Muscle of arm (tissue), 14 donors: ENCODE measurements at places on chromosomes 16 and 17.

DNA sequence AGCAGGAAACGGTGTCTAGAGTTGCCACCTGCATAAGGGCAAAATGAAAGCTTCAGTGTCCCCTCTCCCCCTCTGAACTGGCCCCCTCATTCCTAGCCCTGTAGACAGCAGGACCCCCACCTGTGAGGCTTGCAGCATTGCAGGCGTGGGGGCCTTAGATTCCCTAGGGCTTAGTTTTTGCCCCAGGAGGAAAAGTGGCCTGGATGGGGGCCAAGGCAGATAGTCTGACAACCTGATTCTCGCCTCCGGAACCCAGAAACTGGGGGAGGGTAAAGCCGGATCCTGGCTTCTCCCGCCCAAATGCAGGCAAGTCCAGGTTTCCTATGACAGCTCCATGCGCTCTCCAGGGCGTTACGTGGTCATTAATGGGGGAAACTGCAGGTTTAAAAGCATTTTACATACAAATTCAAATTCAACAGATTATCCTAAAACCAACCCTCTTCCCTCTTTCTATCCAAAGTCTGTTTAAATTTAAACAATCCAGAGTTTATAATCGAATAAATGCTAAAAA lies 678 bp upstream of the HOXB6 start:
- no peak for DNase-seq

DNA sequence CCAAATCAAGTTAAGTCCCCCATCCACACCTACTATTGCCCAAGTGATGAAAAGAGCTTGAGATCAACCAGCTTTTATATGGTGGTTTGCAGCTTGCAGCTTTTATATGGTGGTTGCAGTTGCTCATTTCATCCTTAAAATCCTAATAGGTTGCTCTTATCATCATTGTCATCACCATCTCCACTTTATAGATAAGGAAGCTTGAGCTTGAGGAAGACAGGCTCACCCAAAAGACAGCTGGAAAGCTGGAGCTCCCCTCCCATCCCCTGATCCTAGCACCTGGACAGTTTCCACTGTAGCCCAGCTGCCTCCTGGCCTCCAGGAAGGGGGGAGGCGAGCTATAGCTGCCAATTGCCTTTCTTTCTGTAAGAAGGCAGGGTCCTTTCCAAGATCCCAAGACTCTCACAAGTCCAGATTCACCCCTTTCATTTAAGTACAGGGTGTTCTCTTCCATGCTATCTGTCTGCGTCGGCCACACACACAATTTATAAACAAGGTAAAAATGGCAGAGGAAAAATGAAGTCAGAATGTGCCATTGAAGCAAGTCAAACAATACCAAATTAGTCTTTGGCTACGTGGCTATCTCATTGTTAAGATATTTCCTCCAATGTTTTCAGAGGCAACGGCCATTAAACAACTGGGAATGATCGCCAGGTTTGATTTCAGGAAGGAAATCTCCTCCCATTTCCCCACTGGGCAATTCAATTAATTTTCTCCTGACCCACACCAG lies 63.3 kb downstream of the PECAM1 start:
- DNase-seq: peak; percentile 42

GRCh38 chr16:30499284-30499683 lies 26.7 kb downstream of the ITGAL start:
- DNase-seq: no peak

GRCh38 chr17:75061055-75061438 lies 14.0 kb downstream of the KCTD2 start:
- DNase-seq: no peak

DNA sequence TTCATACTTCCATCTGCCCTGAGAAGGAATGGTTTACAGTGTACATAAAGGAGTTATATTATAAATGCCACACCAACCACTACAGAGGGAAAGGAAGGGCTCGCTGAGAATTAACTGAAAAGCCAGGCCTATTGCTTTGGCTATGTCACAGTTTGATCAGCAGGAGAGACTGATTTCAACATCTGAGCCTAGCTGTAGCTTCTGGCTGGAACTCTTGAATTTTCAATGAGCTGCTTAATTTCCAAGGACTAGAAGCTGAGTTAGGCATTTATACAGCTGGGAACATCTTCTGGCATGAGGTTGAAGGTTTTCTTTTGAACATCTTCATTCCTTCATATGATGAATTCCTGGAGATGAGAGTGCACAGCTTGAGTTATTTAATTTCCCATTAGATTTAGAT lies 47.6 kb upstream of the GNAO1 start:
- DNase-seq: peak; percentile 2

GRCh38 chr16:57175896-57176295 lies 9.9 kb downstream of the PSME3IP1 start:
- no peak for DNase-seq

DNA sequence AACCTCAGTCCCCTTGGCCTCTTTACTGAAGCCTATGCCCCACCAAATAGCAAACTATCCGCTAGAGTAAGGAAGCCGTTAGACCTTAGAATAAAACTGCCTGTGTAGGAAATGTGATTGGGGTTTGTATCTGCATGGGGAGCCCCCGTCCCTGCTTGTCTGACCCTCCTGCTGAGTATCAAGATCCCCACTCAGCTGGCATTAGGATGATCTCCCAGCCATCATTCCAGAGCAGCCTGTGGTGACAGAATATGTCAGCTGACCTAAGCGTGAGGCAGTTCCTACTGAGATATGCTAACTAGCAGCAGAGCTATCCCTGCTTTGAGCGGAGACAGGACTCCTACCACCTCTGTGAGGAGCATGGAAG lies 645 bp upstream of the GFOD2 start:
- peak; percentile 18 for DNase-seq

GRCh38 chr17:15649861-15650421 lies 30.4 kb upstream of the FBXW10B start:
- peak; percentile 70 for DNase-seq

GRCh38 chr16:22721511-22722100 lies 92.4 kb upstream of the HS3ST2 start:
- DNase-seq: peak; percentile 22

- no peak for DNase-seq
Observed at GRCh38 chr16:89593841-89594240, 18.3 kb downstream of the CPNE7 start.

DNA sequence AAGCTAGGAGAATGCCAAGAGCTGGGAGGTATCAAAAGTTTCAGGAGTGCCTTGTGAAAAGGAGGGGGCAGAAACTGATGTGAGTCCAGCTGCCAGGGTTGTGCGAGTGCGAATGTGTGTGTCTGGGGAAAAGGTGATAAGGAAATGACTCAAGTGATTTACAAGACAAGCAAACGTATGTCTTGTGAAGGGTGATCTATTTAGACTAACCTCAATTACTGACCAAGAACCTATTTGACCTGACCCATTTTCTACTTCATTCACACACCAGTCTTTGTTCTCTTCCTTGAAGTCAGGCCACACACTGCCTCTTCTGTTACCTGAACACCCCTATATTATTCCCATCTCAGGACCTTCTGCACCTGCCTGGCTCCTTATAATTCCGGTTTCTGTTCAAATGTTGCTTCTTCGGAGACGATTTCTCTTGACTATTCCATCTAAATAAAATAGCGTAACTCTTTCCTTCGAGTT lies 1.0 kb downstream of the GDE1 start:
- no peak for DNase-seq

GRCh38 chr16:85798901-85799496 lies 345 bp downstream of the EMC8 start:
- DNase-seq: peak; percentile 13

DNA sequence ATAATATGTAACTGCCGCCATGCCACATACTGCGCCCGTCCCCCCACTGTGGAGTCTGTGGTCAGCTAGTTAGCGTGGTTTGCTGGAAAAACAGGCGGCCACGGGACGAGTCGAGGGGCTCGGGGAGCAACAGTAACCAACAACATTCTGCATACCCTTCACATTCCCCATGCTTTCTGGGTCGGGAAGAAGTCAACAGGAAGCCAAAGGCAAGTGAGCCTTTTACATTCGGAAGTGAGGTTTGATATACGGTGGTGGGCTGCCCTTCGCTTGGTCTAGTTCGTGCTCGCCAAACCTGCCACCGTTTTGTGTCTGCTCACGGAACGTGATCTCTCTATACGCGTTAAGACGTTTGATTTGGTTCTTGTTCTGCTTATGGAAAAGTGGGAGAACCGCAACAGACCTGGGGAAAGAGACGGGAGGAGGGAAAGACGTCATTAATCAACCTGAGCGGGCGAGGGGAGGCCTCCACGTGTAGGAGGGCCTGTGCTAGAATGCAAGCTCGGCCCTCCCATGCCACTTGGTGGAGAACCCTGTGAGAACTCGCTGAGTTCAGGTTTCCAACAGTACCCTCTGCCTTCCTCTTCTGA lies 28.9 kb upstream of the CFAP20 start:
- DNase-seq: no peak

- no peak for DNase-seq
Observed at GRCh38 chr17:63491977-63492618, 15.2 kb downstream of the ACE start.

DNA sequence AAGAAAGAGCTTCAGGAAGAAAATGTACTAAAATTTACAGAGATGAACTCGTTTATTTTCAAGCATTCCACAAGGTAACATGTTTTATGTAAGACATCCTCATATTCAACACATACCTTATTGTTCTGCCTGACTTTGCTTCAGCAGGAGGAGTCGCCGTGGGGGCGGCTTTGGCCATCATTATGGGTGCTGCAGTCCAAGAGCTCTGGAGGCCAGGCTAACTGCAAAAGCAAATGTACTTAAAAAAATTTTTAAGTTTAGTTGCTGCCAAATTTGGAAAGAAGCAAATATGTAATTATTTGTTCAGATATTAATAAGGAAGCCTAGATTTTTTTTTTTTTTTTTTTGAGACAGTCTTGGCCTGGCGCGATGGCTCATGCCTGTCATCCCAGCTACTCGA lies 4.1 kb upstream of the SPG7 start:
- peak; percentile 43 for DNase-seq

GRCh38 chr17:41343029-41343428 lies 7.6 kb downstream of the KRT33A start:
- no peak for DNase-seq

DNA sequence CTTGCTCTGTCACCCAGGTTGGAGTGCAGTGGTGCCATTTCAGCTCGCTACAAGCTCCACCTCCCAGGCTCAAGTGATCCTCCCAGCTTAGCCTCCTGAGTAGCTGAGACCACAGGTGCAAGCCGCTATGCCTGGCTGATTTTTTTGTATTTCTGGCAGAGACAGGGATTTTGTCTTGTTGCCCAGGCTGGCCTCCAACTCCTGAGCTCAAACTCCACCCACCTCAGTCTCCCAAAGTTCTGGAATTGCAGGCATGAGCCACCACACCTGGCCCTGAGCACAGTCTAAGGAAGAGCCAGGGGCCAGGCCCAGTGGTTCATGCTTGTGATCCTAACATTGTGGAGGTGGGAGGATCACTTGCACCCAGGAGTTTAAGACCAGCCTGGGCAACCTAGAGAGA lies 21.8 kb upstream of the BCO1 start:
- no peak for DNase-seq

DNA sequence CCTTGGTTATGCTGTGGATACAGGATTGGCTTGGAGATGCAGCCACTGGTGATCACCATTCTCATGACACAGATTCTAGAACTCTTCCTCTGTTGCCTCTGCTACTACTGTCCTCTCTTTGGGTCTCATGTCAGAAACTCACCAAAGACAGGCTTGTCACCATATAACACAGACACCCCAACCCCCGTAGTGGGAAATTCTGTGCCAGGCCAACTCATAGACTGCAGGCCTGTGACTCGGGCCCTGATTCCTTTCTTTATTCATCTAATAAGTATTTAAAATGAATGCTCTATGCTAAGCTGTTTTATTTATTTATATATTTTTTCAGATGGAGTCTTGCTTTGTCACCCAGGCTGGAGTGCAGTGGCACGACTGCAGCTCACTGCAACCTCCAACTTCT lies 9.5 kb downstream of the CYB5D2 start:
- no peak for DNase-seq

DNA sequence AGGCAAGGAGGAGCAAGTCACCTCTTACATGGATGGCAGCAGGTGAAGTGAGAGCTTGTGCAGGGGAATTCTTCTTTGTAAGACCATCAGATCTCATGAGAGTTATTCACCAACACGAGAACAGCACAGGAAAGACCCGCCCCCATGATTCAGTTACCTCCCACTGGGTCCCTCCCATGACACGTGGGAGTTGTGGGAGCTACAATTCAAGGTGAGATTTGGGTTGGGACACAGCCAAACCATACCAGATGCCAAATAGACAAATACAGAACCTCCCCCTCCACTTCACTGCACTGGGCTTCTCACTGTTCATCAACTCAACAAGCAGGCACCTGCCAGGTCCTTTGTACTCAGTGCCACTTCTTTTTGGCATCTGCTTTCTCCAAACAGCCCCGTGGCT lies 100.2 kb downstream of the WSCD1 start:
- DNase-seq: no peak

DNA sequence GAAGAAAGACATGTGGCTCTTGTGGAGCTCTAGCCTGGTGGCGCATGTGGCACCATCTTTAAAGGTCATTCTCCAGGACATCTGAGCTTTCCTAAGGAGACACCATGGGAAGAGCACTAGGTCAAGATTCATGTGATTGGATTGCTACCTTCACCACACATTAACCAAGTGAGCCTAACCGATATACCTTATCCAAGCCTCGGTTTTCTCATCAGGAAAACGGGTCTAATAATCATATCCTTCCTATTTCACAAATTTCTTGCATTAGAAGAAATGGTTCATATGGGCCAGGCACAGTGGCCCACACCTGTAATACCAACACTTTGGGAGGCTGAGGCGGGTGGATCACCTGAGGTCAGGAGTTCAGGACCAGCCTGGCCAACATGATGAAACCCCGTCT lies 58.3 kb downstream of the TMEM186 start:
- DNase-seq: no peak

DNA sequence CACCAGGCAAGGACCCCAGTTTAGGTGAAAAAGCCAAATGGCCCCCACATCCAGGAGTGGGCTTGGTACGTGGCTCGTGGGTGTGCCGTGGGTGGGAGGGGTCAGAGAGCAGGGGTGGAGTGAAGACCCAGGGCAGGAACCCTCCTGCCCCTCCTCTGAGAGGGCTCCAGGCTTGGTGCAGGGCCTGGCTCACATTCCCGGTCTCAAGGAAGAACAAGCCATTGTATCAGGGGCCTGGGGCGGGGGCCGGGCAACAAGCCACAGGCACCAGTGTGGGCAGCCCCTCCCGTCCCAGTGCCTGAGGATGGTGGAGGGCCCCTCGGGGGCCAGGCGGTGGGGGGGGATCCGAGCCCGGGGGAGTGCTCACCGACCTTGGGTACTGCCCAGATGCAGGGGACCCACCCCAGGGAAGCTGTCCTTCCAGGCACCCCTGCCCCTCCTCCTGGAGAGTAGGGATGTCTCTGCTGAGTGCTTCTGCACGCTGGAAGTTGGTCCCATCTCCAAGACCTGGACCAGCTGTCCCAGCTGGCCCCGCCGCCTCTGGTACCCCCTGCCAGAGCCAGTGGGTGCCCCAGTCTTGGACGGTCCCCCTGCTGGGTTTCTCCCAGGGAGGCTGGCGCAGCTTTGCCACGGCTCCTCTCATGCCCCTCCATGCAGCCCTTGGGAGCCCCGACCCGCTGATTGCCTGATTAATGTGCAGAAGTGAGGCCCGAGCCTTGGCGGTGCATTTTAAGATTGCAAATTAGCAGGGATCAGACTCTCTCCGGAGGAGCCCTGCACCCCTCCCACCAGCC lies 83.7 kb downstream of the RTN4RL1 start:
- DNase-seq: no peak
